EL (cell line): ENCODE measurements at places on chromosomes 1 and 21.
A peak's percentile ranks its signal among the peaks of the same experiment; 100 is the strongest.

GRCh38 chr1:26996024-26996423, 2.5 kb downstream of the TRNP1 start:
- peak; percentile 78 for DNase-seq

GRCh38 chr1:202934755-202935154, 7.7 kb upstream of the KLHL12 start:
- no peak for DNase-seq

GRCh38 chr1:38789498-38790169, 69.9 kb downstream of the RRAGC start:
- no peak for DNase-seq

DNA sequence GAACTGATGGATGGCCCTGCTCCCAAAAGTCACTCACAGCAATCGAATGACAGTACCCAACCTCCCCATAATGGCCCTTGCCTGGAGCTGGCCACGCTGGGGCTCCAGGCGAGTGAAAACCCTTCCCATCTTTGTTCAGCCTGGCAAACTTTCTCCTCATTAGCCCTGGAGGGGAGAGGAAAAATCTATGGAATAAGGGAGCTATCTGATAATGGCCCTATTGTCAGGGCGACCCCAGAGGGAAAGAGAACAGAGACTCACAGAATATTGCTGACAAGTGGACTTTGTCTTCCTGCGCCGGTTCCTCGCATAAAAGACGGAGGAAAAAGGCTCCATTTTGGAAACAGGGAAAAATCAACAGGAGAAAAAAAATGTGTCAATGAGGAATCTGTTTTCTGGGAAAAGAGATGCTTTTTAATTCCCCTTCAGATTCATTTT, 13.0 kb upstream of the ARHGEF16 start:
- no peak for DNase-seq

DNA sequence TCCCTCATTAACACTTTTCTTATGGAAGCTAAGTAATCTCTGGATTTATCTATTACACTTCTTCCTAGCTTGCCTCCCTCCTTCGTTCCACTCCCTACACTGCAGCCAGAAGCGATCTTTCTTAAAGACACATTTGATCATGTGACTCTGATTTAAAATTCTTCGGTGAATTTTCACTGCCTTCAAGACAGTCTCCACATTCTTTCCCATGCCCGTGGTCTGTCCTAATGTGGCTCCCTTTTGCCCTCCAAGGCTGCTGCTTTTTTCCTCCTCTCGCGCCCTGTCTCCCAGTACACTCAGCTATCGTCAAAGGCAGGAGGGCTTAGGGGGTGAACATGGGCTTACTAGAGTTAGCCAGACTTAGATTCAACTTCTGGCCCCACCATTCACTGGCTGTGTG, 64.4 kb downstream of the SDCCAG8 start:
- no peak for DNase-seq

GRCh38 chr1:197924516-197925123, 7.4 kb downstream of the LHX9 start:
- DNase-seq = peak; percentile 72

GRCh38 chr1:54315099-54315498, 91.1 kb downstream of the SSBP3 start:
- no peak for DNase-seq

GRCh38 chr21:17730782-17731181, 88.4 kb downstream of the C21orf91 start:
- no peak for DNase-seq

DNA sequence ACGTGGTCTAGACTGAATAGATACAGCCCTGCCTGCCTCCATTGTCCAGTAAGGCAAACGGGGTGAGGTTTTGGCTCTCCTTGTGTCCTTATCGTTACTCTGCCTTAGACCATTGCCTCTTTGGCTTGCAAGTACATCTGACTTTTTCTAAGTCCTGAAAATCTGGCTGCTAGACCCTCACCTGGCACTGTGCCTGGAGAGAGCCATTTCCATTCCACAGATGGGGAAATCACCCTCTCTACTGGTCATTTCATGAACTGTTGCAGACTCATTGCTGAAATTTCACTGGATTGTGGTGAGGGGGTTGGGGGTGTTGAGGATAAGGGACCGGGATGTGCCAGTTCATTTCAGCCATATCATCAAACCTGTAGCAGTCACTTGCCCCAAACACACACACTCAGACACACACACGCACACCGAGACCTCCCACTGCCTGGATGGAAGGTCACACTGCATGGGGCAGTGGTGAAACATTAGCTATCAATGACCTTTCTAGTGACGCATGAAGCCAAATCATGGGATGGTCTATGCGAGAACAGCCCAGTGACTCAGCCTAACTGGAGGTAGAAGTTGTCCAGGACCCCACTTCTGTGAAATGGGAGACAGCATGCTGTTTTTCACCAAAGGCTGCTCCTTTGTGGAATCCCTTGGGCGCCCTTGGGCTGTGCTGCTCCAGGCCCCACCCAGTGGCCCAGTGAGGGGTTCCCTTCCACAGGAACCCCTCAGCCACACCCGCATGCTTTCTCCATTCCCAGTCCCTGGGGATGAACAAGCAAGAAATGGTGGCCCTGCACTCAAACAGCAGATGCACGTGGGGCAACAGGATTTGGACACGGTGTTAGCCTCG, 34.9 kb upstream of the VASH2 start:
- peak; percentile 12 for DNase-seq

DNA sequence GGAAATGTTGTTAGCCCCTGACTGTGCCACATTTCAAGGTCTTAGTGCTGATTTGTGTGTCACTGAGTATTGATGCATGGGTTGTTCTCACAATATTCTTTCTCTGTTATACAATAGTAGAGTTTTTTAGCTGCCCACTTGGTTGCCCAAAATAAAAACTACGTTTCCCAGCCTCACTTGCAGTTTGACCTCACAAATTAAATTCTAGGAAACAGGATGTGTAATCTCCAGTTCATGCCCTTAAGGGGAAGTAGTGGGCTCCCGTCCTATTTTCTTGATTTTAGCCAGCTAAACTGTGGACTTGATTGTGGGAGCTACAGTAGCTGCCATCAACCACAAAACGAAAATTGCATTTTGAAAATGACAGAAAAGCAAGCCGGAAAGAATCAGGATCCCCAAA, 27.3 kb upstream of the LAMC1 start:
- DNase-seq = no peak

- DNase-seq = peak; percentile 68
These were observed 183.9 kb upstream of the SGIP1 start for GRCh38 chr1:66350001-66350547.

- no peak for DNase-seq
These were observed 137.1 kb downstream of the LIPI start for GRCh38 chr21:14073615-14074014.

DNA sequence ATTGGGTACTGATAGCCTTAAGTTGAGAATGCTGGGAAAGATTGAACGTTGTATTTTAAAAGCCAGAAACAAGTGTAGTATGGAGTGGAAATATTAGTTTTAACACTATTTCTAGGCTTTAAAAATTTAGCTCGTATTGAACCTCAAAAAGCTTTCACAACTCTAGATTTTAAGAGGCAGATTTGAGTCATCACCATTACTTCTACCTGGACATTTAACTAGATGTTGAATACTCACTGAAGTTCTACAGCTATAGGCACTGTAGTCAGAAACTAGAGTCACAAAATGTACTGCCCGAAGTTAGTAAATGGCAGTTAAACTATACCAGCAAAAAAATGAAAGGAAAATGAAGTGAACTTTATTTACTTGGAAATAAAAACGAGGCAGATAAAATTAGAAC, 96.5 kb downstream of the NEK7 start:
- DNase-seq = no peak

GRCh38 chr1:229011022-229011421, 259.9 kb upstream of the RAB4A start:
- DNase-seq = no peak

- DNase-seq = no peak
These were observed 151.9 kb downstream of the NTPCR start for GRCh38 chr1:233102341-233102740.

- DNase-seq = peak; percentile 41
These were observed 435.6 kb upstream of the CHRM3 start for GRCh38 chr1:238950784-238951183.

DNA sequence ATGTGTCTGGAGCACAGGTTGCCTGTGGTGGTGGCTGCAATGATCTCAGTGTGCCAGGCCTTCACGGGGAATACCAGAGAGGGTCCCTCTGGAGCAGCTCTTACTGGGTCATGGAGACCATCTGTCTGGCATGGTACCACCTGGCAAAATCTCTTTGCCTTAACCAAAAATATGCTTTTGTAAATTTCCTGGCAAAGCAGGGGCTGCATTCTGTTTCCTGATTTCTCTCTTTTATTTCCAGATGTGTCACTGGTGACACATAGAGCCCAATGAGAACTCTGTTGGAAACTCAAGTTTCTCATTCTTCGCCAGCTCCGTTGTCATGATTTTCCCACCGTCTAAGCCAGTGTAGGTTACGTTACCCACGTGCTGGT, 136.5 kb downstream of the FGGY start:
- peak; percentile 8 for DNase-seq

GRCh38 chr1:231885209-231885854, 258.7 kb downstream of the DISC1 start:
- peak; percentile 76 for DNase-seq

- peak; percentile 88 for DNase-seq
These were observed 18.5 kb downstream of the NCF2 start for GRCh38 chr1:183571678-183572268.

DNA sequence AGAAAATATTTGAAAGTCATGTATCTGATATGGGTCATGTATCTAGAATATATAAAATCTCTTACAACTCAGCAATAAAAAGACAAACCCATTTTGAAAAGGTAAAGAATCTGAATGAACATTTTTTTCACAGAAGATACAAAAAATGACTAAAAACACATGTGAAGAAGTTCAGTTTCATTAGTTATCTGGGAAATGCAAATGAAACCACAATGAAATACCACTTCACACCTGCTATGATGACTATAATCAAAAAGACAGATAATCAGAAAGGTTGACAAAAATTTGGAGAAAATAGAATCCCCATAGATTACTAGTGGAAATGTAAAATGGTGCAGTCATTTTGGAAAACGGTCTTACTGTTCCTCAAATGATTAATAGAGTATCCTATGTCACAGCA, 631.0 kb downstream of the MRPL39 start:
- DNase-seq = no peak

GRCh38 chr1:22321917-22322316, 129.7 kb upstream of the ZBTB40 start:
- no peak for DNase-seq

DNA sequence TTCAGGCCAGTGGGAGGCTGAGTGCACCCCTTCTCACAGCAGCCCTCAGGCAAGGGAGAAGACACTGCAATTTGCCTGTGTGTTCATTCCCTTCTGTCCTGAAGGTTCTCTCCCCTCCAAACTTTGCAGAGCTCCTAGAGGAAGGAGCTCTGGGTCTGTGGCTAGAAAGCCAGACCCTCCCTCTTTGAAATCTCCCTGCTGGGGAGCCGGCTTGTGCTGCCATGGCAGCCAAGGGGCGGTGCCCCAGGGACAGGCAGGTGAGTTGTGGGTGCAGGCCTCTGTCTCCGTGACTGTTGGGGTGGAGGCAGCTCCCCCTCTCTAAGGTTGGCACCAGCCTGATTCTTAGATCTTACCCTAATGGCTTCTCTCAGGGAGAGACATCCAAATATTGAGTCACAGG, 53.0 kb downstream of the OLFML2B start:
- no peak for DNase-seq

DNA sequence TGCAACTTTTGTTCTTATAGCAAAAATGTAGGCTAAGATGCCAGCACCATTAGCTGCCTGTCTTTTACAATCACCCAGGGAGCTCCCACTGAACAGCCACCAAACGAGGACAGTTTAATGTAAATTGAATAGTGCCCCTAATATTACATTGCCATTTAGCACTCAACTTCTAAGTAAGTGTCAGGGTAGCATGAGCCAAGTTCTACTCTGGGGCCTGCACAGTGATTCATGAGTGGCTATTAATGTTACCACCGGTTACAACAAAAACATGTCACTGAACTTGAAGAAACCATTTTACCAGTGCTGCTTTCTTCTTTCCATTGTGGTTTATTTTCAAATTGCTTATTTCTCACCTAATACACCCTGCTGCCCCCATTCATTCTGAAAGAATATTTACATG, 295.6 kb upstream of the RRP15 start:
- DNase-seq = no peak

- DNase-seq = peak; percentile 33
These were observed 153.1 kb upstream of the RAB4A start for GRCh38 chr1:229117664-229118300.

GRCh38 chr1:117709249-117709691, 103.4 kb downstream of the TENT5C start:
- DNase-seq = no peak

DNA sequence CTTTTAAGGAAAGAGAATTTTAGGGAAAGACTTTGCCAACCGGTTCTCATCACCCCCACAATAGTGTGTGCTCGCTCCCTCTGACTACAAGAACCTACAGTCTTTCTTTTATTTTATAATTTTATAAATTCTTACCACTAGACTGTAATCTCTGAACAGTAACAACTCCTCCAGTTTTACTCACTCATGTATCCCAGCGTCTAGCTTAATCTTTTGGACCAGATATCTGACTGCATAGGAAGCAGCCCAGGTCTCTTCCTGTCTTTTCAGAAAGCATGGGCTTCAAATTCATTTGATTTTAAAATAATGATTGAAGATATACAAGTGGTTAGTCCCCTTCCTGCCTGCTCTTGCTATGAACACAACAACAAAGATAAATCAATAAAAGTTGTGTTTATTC, 19.0 kb upstream of the DUSP10 start:
- DNase-seq = no peak

- DNase-seq = no peak
These were observed 359.2 kb upstream of the DPYD start for GRCh38 chr1:98280049-98280448.

DNA sequence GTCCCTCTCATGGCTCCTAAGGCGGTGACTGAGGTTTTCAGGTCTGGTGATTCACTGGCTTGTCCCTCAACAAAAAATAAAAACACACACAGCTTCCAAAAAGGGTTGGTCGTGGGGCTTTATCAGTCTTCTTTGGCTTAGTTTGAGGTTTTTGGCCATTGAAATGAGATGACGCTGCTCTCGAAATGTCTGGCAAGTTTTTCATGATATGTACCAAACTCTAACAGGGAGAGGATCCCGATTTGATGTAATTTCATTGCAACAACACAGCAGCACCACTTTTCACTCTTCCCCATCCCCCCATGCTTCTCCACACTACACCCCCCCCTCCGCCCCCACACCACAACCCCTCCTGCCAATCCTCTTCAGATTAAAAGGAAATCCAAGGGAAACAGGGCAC, 187.1 kb upstream of the NFIA start:
- DNase-seq = no peak

GRCh38 chr1:220922951-220923350, 43.7 kb downstream of the HLX start:
- DNase-seq = no peak

DNA sequence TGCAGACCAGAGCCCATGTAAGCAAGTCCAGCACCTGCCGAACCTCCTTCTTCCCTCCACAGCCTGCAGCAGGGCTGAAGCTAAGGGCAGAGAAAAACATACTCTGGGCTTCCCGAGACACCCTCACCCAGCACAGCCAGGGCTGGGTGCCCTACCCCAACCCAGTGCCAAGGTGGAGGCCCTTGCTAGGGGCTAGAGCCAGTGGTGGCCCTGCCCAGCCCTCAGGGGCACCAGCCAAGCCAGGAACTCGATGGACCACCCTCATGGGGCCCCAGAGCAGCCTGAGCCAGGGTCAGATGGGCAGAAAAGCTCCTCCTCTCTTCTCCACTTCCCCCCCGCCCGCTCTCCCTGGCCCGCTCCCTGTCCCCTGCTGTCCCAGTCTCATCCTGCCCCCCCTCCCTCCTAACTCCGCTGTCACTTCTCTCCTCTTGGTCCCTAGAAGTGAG, 15.9 kb downstream of the TNFRSF25 start:
- no peak for DNase-seq

GRCh38 chr21:41048623-41049022, 119.3 kb upstream of the BACE2 start:
- DNase-seq = no peak

- peak; percentile 48 for DNase-seq
These were observed 271.1 kb downstream of the PTPRC start for GRCh38 chr1:198909973-198910372.
